ENCODE measurements at places on chromosomes 12 and 14. TPM values are rescaled to one million over a fixed set of nuclear protein-coding genes. Genes with fewer than 3 reads are reported as not detected.
A peak's percentile ranks its signal among the peaks of the same experiment; 100 is the strongest.

Gene BRF1
- total RNA-seq, result 54.6 TPM

Gene TMEM132C
- total RNA-seq, result 32.3 TPM

- no peak for DNase-seq
These were observed 313.2 kb downstream of the EMP1 start for GRCh38 chr12:13509740-13510139.

- DNase-seq, result no peak
These were observed 219.1 kb upstream of the C14orf180 start for GRCh38 chr14:104360501-104360900.

Gene LMNTD1
- 2.5 TPM for total RNA-seq

GRCh38 chr14:32078023-32078857 is 1.1 kb downstream of the ARHGAP5 start:
- peak; percentile 72 for DNase-seq

Gene ANO2
- total RNA-seq, result 19.2 TPM

- no peak for DNase-seq
These were observed 381.7 kb downstream of the DIO2 start for GRCh38 chr14:79829405-79830166.

- DNase-seq, result no peak
These were observed 555.9 kb downstream of the VRK1 start for GRCh38 chr14:97353102-97353501.

DNA sequence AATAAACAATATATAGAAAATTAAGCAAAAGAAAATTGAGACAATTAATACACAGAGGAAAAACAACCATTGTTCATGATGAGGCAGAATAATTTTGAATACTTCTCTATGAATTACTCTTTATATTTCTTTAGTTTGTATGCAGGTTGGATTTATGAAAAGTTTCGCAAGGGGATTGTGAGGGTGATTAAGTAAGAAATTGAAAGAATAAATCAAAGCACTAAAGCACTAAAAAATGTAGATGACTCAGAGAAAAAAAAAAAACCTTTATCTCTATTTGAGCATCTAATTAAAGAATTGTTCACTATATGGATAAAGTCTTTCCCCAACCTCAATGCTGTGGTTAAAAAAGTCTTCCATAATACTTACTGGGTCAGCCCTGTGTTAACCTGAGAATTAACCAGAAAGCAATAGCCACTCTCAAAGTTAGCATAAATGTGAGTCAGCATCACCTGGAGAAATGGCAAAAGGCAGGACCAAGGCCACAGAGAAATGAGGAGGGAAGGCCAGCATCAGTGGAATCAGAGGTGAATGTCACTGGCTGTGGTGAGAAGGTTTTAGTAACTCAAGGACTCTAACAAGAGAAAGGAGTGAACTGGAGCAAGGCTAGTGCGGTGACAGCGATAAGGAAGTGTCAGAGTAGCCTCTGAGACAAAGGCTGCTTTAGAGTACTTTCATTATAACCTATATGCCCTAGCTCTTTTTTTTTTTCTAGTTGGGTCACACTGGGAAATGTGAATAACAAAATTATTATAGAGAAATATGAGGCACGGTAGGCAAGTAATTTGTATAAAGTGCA is 310.4 kb downstream of the KCNC2 start:
- DNase-seq, result no peak

Gene ASCL4
- total RNA-seq, result 0.30 TPM

DNA sequence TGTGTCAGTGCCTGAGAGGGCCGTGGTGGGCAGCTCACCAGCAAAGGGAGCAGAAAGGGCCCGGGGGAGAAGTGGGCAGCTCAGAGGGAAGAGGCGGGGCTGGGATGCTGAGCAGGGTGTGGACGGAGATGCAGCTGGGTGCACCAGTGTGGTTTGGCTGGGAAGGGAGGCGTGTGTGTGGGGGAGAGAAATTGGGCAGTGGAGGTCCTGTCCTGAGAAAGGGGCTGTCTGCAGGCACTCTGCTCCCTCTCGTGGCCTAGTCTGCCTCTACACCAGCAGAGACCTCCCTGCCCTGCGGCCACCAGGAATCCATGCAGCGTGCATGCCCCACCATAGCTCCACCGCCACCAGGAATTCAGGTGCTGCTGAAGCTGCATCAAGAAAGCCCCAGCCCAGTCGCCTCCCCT is 6.4 kb downstream of the TMEM121 start:
- no peak for DNase-seq

DNA sequence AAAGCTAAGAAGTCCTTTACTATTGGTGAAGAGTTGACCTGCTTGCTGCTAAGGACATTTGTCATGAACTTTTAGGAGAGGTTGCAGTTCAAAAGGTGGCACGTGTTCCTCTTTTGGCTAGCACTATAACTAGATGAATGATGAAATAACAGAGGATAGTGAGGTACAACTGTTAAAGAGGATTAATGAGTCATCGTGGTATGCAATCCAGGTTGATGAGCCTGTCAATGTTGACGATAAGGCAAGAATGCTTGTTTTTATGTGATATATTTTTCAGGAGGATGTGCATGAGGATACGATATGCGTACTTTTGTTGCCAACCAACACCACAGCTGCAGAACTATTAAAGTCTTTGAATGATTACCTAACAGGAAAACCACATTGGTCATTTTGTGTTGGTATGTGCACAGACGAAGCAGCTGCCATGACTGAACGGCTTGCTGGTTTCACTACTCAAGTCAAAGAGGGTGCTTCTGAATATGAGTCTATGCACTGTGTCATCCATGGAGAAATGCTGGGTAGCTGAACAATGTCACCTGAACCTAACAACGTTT is 10.6 kb downstream of the CEP128 start:
- no peak for DNase-seq

DNA sequence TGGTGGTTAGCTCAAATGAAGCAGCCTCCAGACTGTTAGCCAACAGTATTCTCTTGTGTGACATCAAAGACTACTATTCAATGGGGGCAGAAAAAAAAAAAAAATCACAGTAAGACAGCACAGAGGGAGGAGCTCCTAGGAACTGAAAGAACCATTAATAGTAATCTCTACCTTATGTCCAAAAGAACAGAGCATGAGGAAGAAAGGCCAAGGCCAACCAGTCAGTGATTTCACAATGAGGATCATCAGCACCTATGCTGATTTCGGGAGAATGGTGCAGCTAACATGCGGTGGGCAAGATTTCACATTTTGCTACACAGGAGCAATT is 66.3 kb upstream of the SOX5 start:
- DNase-seq, result no peak

DNA sequence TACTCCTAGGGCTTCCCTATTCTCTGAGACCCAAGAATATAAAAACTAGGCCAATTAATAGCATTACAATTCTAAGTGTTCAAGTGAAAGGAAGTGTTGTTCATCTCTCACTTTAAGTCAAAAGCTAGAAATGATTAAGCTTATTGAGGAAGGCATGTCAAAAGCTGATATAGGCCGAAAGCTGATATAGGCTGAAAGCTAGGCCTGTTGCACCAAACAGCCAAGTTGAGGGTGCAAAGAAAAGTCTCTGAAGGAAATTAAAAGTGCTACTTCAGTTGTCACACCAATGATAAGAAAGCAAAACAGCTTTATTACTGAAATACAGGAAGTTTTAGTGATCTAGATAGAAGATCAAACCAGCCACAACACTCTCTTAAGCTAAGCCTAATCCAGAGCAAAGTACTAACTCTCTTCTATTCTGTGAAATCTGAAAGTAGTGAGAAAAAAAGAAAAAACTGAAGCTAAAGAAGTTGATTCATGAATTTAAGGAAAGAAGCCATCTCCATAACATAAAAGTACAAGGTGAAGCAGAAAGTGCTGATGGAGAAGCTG is 68.9 kb downstream of the SLC6A15 start:
- DNase-seq, result no peak

- DNase-seq, result no peak
These were observed 127.6 kb downstream of the PAWR start for GRCh38 chr12:79563021-79563740.

DNA sequence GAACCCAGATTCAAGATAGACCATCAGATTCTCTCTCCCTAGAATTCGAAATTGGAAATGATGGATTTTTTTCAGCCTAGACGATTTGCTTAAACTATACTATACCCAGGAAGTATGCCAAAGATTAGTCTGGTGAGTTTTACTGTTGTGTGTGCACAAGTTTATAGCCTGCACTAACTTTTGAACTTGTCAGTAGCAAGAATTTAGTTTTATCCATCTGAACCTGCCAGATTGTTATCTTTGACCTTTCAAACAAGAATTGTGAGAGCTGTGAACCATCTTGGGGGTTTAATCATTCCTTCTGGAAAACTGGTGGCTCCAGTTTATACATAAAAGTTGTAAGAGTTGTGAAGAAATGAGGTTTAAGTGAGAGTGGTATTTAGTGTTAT is 243.5 kb upstream of the DAAM1 start:
- DNase-seq, result no peak

Gene CHGA
- total RNA-seq, result 32.2 TPM

GRCh38 chr14:92990456-92991430 is 67.8 kb downstream of the CHGA start:
- no peak for DNase-seq

- DNase-seq, result no peak
These were observed 18.6 kb upstream of the ITGA5 start for GRCh38 chr12:54437697-54438096.

- no peak for DNase-seq
These were observed 86.8 kb downstream of the RFLNA start for GRCh38 chr12:124381456-124382296.

DNA sequence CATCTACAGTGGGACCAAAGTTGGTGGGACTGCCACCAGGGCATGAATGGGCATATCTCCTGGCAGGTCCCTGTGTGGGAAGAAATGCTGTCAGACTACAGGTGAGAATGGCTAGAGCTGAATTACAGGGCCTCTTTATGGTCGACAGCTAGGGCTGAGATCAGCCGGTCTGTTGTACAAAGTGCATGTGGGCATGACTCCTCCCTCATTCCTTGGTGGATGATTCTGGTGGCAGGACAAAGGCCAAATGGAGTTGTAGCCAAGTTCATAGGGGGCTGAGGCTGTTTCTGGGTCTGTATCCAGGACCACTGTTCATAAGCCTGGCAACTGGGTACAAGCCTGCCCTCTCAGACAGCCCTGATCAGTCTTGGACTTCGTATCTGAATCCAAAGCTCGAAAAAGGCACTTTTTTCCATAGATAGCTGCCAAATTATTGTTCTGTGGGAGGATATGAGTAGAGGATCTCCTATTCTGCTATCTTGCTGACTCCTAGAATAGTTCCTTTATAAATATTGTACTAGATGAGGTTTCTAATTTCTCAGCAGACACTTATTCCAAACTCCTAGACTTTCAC is 460.8 kb downstream of the TMEM117 start:
- DNase-seq, result no peak

DNA sequence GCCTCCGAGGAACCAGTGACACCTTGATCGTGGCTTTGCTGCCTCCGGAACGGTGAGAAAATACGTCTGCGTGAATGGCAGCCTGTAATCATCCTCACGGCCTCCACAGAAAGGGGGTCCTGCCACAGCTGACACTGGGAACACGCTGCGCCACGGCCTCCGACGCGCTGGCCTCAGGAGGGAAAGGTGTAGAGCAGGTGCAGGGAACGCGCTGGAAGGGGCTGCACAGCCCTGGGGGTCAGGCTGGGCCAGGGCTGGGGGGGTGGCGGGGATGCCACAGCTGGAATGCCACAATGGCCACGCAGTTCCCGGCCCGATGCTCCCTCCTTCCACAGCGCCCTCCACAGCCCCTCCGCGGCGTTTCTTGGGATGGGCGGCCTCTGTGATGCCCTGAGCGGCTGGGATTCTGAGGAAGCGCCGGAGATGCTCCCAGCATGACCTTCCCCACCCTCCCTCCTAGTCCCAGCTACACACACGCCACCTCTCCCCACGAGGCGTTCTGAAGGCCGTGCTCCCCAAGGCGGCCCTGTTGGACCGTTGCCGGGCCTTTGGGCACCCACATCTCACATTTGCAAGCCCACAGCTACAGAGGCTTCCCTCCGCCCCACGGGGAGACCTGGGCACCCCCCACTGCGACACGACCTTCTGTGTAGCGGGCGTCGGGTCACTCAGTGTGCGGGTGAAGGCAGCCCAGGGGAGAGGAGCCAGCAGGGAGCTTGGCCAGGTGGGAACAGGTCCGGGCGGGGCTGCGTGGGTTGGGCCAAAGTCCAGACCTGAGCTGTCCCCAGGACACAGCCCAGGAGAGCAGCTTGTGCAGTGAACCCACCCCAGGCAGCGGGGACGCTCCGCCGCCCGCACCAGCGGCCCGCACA is 31.8 kb upstream of the GALNT9 start:
- DNase-seq, result no peak

DNA sequence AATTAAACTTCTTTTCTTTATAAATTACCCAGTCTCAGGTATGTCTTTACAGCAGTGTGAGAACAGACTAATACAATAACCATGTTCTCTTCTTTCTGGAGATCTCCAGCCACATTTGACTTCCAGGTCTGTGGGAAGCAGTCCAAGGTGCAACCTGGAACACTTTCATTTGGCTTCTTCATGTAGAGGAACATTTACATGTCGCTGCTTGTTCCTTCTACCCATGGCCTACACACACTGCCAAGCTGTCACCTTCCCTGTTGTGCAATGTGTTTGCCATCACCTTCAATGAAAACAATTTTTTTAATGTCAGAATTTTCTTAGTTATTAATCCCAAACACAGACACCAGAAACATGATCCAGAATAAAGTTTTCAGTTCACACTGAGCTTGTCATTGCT is 104.7 kb downstream of the PRKCH start:
- DNase-seq, result no peak

- no peak for DNase-seq
These were observed 47.5 kb downstream of the C14orf132 start for GRCh38 chr14:96086574-96087077.

- DNase-seq, result no peak
These were observed 6.3 kb downstream of the NTN4 start for GRCh38 chr12:95784286-95784685.

Gene LRP1-AS
- not detected for total RNA-seq

GRCh38 chr12:47004634-47005033 is 74.8 kb upstream of the PCED1B start:
- no peak for DNase-seq

Gene CD163
- 10.2 TPM for total RNA-seq

Gene CMTM5
- 46.7 TPM for total RNA-seq

Gene CLEC2D
- 11.0 TPM for total RNA-seq

DNA sequence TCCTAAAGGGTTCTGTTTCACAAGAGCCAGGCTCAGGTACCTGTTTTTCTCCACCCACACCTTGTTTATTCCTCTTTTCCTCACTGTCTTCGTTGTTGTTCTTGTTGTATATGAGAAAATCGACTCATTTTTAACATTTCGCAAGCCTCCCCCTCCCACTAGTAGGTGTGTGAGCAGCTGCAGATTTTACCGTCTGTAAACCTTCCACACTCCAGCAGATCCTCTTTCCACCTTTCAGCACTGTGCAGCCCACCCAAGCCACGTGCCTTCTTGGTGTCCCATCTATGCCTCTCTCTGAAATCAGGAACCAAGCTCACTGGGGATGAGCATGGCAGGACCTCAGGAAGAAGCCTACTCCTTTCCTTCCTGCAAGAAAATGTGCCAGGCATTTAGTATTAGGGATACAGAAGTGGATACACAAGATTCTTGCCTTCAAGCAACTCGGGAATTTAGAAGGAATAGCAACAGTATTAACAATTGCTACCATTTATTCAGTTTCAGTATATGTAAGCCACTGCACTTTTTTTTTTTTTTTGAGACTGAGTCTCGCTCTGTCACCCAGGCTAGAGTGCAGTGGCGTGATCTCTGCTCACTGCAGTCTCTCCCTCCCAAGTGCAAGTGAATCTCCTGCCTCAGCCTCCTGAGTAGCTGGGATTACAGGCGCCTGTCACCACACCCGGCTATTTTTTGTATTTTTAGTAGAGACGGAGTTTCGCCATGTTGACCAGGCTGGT is 113.6 kb downstream of the CHST11 start:
- DNase-seq, result no peak

GRCh38 chr12:32595251-32595650 is 83.8 kb upstream of the DNM1L start:
- no peak for DNase-seq

All from spinal cord (tissue), 10 donors.